NCI-H187 treated with DMSO at 0.1 percent for 48 hours (cell line): ENCODE measurements at places on chromosomes 1 and 21.

DNA sequence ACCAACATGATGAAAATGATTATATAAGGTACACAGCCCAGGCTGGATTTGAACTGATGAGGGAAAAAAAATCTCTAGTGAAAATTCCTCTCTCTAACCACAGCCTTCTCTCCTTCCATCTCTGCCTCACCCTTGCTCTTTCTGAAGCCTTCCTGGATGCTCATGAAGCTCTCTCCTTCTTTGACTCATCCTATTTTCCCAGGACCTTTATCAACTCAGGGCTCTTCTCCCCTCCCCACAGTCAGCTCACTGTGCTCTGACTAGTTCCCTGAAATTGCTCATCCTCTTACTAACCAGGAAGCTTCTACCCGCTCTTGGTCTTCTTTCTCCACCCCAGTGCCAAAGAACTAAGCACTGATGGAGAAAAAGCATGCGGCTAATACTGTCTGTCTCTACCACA, 46.4 kb upstream of the ERG start:
- DNase-seq = no peak

GRCh38 chr1:27161594-27161993, 6.7 kb upstream of the SLC9A1 start:
- DNase-seq = no peak

DNA sequence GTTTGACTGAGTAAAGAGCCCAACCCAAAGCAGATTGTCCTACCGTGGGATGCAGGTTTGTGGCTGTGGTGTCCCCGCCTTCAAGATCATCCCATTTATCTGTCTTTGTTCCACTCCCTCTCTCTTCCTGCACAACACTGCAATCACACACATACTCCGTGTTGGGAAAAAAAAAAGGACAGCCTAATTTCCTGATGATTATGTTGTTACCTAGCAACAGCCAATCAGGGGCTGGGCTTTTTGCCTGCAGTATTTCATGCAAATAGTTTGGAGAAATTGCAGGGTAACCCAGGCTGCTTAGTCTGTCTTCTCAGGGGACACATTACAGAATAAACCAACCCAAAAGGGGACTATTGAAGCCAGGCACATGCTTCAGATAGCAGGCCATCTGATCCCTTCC, 38.3 kb downstream of the PHC2 start:
- DNase-seq = no peak

DNA sequence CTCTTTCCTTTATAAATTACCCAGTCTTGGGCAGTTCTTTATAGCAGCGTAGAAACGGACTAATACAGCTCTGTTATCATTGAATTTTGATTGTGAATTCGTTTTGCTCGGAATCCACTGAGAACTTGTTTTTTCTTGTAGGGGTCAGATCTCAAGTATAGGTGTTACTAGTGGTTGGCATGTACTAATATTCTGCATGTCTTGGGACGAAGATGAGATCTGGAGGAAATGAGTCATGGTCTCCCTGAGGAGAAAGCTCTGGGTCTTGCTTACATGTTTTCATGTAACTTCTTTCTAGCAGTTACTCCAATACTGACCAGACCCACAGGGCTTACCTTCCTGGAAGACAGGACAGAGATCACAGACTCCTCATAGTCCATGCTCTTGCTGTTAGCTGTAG, 30.3 kb downstream of the ZSCAN20 start:
- no peak for DNase-seq

GRCh38 chr1:51534447-51534846, 15.4 kb upstream of the EPS15 start:
- no peak for DNase-seq

DNA sequence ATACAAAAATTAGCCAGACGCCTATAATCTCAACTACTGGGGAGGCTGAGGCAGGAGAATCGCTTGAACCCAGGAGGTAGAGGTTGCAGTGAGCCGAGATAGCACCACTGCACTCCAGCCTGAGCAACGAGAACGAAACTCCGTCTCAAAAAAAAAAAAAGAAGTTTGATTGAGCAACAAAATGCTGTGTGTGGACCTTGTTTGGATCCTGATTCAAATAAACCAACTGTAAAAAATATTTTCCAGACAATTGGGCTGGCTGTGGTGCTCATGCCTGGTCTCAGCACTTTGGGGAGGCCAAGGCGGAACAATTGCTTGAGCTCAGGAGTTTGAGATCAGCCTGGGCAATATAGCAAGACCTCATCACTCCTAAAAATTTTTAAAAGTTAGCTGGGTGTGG, 16.8 kb downstream of the PTAFR start:
- no peak for DNase-seq

GRCh38 chr1:198330982-198331615, 174.3 kb downstream of the NEK7 start:
- no peak for DNase-seq

GRCh38 chr21:33391656-33392055, 11.6 kb upstream of the IFNGR2 start:
- no peak for DNase-seq

- DNase-seq = no peak
Observed at GRCh38 chr1:78678324-78678723, 28.7 kb downstream of the IFI44 start.

DNA sequence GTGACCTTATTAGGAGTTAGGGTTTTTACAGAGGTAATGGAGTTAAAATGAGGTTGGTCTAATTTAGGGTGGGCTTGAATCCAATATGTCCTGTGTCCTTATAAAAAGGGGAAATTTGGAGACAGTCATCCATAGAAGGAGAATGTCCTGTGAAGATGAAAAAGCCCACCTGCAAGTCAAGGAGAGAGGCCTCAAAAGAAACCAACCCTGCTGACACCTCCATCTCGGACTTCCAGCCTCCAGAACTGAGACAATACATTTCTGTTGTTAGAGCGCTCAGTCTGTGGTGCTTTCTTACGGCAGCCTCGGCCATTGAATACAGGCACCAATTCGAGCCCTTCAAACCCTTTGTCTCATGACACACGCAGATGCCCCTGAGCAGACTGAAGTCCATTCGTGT, 43.8 kb downstream of the ACTA1 start:
- no peak for DNase-seq

DNA sequence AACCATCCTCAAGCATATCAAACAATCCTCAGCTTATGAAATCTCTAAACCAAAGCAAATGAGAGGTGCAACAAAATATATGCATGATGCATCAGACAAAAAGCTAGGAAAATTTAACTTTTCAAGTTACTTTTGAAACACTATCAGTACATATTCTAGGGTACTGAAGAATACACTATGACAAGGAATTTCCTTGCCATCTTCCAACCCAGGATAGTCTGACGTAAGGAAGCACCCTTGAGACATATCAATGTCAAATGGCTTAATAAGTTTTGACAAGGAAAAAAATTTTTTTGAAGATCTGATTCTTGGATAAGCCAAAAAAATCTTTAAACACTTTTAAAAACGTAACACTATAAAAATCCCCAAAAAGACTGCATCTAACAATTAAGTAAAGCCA, 64.9 kb downstream of the KIFAP3 start:
- no peak for DNase-seq

DNA sequence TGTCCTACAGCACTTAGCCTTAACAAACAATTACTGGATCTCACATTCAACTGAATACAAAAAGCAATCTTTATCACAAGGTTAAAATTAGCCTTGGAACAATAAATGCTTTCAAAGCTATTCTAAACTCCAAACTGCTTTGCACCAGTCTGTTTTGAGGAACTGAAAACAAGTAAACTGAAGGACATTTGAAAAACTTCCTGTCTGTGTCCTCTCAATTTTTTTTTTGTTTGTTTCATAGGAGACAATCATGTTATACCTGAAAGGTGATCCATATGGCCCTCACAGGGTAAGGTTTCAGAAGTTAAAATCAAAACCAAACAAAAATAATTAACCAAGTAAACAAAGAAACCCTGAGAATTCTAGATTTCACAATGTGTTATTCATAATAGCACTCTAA, 459.1 kb downstream of the DPYD start:
- DNase-seq = no peak

DNA sequence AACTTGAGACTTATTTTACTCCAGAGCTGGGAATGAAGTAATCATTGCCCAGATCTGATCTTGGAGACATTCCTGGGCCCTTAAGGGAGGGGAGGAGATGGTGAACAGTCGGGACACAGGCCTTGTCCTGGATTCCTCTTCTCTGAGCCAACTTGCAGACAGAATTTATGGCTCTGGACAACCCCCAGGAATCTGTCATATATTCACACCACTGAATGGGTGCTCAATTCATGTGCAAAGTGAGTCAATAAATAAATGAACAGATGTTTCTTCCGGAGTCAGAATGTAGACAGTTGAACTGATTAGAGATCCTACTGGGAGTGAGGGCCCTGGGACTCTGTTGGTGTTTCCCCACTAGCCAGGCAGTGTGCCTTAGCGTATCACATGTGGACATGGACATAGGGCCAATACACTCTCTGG, 2.6 kb downstream of the TUFT1 start:
- DNase-seq = no peak

GRCh38 chr1:44418022-44418673, 13.1 kb downstream of the RNF220 start:
- DNase-seq = no peak

DNA sequence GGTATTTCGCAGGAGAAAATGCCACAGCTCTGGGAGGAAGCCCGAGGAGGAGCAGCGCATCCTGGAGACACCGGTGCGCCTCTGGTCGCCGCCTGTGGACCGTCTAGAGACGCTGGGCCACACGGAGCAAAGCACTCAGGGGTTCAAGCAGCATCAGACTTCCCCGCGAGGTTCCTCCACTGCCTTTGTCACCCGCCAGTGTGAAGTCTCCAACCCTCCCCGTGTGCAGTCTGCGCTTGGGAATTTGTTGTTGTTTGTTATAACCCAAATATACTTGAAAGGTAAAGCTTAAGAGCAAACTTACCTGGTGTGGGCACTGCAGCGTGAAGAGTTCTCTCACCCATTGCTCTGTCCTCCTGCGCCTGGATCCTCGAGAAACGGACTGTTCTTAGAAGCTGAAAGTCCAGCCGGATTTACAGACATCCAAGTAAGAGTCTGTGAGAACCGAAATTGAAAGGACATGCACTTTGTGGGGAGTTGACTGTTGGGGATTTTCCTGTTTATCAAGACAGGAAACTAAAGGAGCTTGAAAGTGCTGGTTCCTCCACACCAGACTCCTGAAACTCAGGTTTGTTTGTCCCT, at the start of gene GBP4:
Gene GBP4 (minus strand): TSS at position 452 of the 582 bp plus-strand sequence. CDS start 108 bp downstream, at position 344.
- DNase-seq = no peak

- no peak for DNase-seq
Observed at GRCh38 chr21:14271053-14271452, 55.1 kb downstream of the RBM11 start.

GRCh38 chr1:64309431-64309831, 106.0 kb downstream of the UBE2U start:
- DNase-seq = no peak

GRCh38 chr1:113109908-113110554, 37.0 kb downstream of the LRIG2 start:
- DNase-seq = no peak

DNA sequence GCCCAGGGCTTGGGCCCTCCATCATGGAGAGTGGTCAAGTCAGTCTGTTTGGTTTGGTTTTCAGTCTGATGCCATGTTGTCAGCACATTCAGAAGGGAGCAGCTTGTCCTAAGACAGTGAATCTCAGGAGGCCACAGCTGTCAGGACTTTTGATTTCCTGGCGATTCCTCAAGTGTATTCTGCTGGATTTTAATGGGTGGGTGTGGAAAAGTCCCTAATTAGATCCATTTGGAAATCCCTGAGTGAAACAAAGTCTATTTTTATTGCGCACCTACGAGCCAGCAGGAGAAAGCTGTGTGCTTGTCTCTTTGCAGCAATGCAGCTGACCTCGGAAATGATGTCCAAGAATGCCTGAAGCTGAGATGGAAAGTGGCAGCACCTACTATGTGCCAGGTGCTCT, 21.6 kb upstream of the FHAD1 start:
- DNase-seq = no peak

DNA sequence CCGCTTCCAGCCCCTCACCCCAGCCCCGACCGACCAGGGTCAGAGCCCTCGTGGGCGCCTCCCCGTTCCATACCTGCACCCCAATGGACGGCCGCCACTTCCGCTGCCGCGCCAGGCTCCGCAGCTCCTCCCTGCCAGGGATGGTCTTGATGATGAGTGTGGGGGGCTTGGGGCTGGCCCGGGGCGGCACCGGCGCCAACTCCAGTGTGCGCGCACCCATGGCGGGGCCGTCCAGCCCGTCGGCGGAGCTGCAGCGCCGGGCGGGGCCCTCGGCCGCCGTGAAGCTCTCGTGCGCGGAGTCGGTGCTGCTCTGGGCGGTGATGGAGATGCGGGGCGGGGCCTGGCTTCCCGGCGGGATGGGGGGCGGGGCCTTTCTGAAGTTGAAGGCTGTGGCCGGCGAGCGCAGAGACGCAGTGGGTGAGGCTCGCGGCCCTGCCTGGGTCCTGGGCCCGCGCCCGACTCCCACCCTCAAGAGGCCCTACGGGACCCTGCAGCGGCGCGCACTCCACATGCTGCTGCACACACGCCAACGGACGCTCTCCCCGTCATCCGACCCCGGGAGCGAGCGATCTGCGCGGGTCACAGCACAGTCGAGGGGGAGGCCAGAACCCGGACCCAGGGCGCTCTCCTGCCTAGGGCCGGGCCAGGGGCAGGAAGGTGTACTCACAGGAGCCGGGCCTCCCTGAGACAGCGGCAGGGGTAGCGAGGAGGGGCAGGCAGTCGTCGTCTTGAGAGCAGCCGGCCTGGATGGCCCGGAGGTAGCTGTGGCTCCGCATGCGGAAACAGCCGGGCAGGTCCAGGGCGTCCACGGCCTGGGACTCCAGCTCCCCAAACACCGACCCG, 26.1 kb upstream of the SMIM12 start:
- no peak for DNase-seq

DNA sequence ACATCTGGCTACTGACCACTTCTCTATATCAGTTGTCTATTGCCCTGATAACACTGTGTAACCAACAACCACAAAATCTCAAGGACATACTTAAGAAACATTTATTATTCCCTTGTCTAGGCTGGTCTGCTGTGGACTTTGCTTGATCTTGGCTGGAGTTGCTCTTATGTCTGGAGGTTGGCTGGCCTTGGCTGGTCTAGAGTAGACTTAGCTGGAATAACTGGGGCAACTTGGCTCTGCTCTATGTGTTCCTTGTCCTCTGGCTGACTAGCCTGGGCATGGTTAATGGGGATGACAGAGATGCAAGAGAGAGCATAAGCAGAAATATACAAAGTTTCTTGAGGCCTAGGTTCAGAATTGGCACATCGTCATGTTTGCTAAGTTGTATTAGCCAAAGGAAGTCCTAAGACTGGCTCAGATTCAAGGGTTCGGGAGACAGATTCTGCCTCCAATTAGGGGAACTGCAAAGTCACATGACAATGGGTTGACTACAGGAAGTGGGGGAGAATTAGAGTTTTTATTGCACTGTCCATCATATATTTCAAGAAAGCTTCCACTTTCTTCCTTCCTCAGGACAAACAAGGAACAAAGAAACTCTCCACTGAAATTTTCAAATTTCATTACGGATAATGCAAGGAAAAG, 61.4 kb upstream of the HMCN1 start:
- DNase-seq = no peak

DNA sequence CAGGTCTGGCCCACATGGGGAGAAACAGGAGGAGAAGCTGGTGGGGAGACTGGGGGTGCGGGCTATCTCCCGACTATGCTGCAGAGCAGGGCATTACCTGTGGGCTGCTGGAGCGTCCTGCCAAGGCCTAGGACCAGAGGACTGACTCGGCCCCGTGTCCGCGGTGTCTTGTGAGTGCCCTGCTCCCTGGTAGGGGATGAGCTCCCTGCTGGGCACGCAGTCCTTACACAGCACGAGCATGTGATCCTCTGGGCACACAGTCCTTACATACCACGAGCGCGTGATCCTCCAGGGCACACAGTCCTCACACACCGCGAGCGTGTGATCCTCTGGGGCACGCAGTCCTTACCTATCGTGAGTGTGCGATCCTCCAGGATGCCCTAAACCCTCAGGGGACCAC, 31.8 kb upstream of the CSF3R start:
- DNase-seq = no peak
